ENCODE measurements at places on chromosomes 1 and 21.

DNA sequence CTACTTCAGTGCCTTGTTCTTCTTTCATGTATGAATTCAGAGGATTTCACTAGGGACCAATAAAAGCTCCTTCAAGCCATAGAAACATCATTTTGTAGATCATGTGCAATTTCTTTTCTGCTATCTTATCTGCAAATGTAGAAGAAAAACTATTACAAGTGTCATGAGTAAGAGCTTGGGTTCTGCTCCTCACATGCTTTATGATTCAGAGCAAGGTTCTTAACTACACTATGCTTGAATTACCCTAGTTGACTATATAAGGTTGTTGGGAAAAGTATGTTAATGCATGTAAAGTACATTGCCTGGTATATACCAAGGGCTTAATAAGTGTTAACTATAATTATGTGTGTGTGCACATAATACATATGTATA is 91.4 kb upstream of the S1PR1 start:
- DNase-seq, result no peak

DNA sequence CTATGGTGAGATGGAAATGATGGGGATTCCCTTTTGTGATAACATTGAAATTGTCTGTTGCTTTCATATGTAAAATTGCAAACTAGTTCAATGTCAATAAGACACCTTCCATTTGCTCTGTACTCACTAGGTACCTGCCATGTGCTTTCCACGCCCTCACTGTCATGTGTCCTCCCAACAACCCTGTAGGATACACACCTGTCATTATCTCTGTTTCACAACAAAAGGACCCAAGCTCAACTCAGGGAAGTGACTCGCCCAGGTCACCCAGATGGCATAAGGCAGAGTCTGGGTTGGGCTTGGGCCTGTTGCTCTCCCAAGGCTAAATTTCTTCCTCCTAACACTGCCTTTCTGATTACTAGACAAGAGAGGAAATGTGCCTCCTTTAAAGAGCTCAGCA is 45.3 kb upstream of the MCOLN3 start:
- no peak for DNase-seq

- DNase-seq, result no peak
These were observed 705 bp upstream of the SLC50A1 start for GRCh38 chr1:155134880-155135414.

- DNase-seq, result peak; percentile 20
These were observed 23.0 kb downstream of the ACTA1 start for GRCh38 chr1:229410692-229411433.

GRCh38 chr1:9573723-9574122 is 15.0 kb upstream of the TMEM201 start:
- no peak for DNase-seq

- DNase-seq, result no peak
These were observed 1483.5 kb downstream of the MRPL39 start for GRCh38 chr21:24123785-24124184.

DNA sequence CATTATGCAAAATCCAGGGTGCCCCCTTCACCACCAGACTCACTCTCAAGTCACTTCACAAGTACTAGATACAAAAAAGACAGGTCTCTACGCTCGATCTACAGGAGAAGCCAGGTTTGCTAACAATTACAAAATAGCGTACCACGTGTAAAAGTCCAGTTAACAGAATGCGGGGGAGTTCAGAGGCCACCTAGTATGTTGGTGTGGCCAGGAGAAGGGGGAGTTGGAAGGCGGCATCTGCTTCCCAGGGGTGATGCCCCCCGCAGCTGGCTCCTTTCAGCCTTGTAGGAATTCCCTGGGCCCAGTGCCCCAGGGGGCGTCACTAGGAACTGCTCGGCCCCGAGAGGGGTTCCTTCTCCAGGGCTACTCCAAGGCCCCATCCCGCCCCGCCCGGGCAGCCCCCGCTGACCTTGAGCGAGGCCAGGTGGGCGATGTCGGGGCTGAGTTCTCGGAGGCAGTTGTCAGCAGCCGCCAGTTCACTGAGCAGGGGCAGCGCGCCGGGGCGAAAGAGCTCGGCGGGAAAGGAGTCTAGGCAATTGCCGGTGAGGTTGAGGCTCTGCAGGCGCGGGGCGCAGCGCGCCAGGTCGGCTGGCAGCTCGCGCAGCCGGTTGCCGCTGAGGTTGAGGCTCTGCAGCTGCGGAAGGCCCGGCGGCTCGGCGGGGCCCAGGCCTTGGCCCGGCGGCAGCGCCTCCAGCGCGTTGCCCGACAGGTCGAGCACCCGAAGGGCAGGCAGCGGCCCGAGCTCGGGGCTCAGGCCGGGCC is 664 bp downstream of the LRRC47 start:
- DNase-seq, result no peak

DNA sequence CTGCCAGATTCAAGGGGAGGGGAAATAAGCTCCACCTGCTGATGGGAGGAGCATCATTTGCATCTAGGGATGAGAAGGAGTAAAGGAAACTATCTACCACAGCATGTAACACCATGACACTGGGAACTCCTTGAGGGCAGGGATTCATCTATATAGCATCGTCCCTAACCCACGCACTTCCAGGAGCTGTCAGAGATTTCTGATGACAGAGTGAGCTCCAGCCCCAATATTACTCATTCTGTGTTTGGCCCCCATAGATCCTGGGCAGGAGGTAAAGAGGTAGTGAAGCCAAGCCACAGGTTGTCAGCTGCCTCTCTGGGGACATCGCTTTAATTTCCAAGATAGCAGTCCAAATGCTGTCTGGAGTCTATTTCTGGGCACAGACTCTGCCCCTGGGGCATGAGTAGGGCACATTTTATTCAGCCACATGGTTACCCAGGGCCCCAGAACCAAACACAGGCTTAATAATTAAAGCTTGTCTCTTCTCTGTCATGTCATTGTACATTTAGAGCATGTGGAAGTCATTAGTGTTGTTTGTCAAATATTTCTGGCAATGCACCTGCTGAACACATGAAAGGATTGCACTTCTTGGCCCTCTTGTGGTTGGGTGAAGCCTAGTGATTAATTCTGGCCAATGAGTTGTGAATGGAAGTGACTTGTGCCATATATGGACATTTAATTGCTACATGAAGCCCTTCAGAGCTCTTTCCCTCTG is 105.9 kb upstream of the POU3F1 start:
- DNase-seq, result peak; percentile 14

GRCh38 chr1:211420389-211420788 is 71.6 kb downstream of the RD3 start:
- DNase-seq, result no peak

GRCh38 chr1:175208773-175209492 is 16.4 kb upstream of the KIAA0040 start:
- peak; percentile 97 for DNase-seq
